CD4-positive, alpha-beta T cell (primary cell): ENCODE measurements at places on chromosomes 11 and 22. TPM values are rescaled to one million over a fixed set of nuclear protein-coding genes. Genes with fewer than 3 reads are reported as not detected.
A peak's percentile ranks its signal among the peaks of the same experiment; 100 is the strongest.

Gene PRG2
- 1.1 TPM for total RNA-seq

Gene UBQLNL
- 0.50 TPM for total RNA-seq

Gene CHST1
- not detected for total RNA-seq

Gene OR52H1
- not detected for total RNA-seq

Gene LRRC56
- total RNA-seq = 2.4 TPM

Gene OR52E8
- not detected for total RNA-seq

Gene ADAMTS15
- 0.08 TPM for total RNA-seq

- no peak overlapping the region for H3K27ac ChIP-seq
- no peak for DNase-seq
- H3K36me3 ChIP-seq = no peaks in the 10 kb centered on the region
Measured at GRCh38 chr11:126438272-126438671, 82.8 kb downstream of the ST3GAL4 start.

GRCh38 chr11:412641-413119 lies 2.1 kb downstream of the SIGIRR start:
- H3K27ac ChIP-seq = peak overlapping the region; percentile 40
- H3K36me3 ChIP-seq = peaks cover 17% of the 10 kb centered on the region
- DNase-seq = no peak
- peak overlapping the region; percentile 96 for H3K4me3 ChIP-seq
- H3K4me1 ChIP-seq = peaks cover 58% of the 10 kb centered on the region

GRCh38 chr11:4093519-4094347 lies 866 bp upstream of the RRM1 start:
- peaks cover 4% of the 10 kb centered on the region for H3K36me3 ChIP-seq
- DNase-seq = no peak
- H3K4me3 ChIP-seq = peak overlapping the region; percentile 93

DNA sequence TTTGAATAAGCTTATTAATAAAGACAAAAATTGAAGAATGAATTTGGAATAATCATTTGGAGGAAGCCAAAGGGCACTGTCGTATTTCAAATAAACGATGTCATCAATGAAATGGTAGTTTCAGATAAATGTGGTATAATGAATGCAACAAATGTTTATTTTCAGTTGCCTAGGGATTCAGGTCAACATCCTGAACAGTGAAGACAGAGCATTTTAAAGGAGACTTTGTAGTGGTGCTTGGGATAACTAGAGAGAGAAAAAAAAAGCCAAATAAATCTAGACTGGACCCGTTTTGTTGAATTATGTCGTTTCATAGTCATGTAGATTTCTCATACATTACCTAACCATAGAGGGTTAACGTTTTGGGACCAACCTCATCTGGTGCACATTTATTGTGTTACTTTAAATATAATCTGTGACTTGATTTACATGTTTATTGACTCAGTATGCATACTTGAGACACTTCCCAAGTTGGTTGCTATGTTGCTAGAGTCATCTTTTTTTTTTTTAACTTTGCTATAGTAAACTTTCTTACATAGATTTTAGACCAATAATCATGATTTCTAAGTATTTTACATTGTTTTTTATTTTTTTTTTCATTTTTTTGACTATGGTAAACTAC lies 111.1 kb downstream of the NCAM1 start:
- no peak overlapping the region for H3K27ac ChIP-seq
- DNase-seq = no peak
- H3K27me3 ChIP-seq = no peaks in the 10 kb centered on the region
- H3K36me3 ChIP-seq = no peaks in the 10 kb centered on the region
- H3K4me3 ChIP-seq = no peak overlapping the region

GRCh38 chr11:129249351-129249750 lies 57.2 kb upstream of the ARHGAP32 start:
- no peaks in the 10 kb centered on the region for H3K27me3 ChIP-seq
- DNase-seq = no peak
- no peaks in the 10 kb centered on the region for H3K4me1 ChIP-seq
- H3K27ac ChIP-seq = no peak overlapping the region
- H3K36me3 ChIP-seq = no peaks in the 10 kb centered on the region

DNA sequence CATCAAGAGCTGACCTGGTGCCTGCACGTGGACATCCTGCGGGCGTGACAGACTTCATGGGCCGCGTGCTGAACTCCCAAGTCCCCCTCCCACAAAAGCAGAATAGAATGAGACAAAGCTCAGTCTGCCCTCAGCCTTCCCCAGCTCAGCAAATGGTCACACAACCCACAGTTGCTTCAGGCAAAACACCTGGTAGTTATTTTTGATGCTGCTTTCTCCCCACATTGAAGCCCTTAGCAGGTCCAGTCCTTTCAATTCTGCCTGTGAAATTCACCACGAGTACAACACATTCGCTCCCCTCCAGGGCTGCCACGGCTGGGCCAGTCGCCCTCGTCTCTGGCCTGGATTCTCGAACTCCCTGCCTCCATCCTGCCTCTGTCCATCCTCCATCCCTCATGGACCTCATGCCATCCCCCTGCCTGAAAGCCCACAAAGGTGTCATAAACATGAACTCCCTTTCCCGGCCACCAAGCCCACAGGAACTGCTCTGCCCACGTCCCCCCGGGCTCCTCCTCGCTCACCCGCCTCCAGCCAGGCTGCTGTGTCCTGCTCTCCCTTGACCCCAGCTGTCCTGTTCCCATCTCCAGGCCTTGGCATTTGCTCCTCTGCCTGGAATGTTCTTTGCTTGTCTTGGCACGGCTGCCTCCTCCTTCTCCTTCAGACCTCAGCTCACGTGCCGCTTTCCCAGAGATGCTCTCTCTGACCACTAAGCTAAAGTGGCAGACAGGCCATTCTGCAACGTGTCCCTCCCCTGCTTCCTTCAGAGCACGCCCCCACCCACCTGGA lies 42.1 kb downstream of the SCUBE1 start:
- no peaks in the 10 kb centered on the region for H3K4me1 ChIP-seq
- no peaks in the 10 kb centered on the region for H3K27me3 ChIP-seq
- no peak overlapping the region for H3K4me3 ChIP-seq

DNA sequence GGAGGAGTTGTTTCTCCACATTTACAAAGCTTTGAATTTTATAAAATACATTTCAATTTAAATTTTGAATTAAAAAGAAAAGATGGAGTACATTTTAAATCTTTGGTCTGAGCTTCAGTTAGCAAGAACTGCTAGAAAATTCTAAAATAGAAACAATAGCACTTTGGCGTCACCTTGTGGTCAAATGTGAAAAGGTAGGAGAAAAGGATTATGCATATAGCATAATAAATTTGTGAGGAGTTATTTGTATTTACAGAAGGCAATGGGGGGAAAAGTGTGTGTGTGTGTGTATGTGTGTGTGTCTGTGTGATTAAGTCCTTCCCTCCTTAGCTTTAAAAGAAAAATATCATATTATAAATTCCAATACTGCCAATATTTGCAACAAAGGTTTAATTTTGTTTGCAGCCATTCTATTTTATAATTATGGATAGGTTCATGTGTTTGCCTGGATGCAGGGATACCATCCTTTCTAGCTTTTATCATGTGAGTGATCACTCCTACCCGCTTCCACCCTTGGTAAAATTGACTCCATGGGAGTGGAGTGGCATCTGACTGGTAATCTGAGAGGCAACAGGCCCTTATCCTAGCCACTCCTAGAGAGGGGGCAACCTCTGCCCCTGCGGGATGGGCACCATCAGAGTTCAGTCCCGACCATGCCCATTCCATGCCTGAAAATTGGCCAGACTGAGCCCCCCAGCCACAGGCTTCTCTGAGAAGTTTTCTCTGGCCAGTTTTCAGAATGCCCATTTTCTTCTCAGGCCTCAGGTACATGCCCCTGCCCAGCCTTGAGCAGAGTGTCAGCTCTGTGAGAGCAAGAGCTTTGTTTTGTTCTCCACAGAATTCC lies 13.6 kb upstream of the LGR4 start:
- no peaks in the 10 kb centered on the region for H3K27me3 ChIP-seq
- no peak for DNase-seq
- no peak overlapping the region for H3K27ac ChIP-seq
- H3K36me3 ChIP-seq = peaks cover 8% of the 10 kb centered on the region
- H3K4me3 ChIP-seq = no peak overlapping the region
- no peaks in the 10 kb centered on the region for H3K4me1 ChIP-seq

GRCh38 chr11:3130269-3131071 lies 34.6 kb downstream of the OSBPL5 start:
- H3K36me3 ChIP-seq = no peaks in the 10 kb centered on the region
- no peak for DNase-seq

GRCh38 chr11:70448983-70449567 lies 50.7 kb downstream of the CTTN start:
- no peaks in the 10 kb centered on the region for H3K36me3 ChIP-seq
- no peak for DNase-seq
- no peak overlapping the region for H3K27ac ChIP-seq
- H3K4me1 ChIP-seq = no peaks in the 10 kb centered on the region
- H3K27me3 ChIP-seq = peaks cover 2% of the 10 kb centered on the region

DNA sequence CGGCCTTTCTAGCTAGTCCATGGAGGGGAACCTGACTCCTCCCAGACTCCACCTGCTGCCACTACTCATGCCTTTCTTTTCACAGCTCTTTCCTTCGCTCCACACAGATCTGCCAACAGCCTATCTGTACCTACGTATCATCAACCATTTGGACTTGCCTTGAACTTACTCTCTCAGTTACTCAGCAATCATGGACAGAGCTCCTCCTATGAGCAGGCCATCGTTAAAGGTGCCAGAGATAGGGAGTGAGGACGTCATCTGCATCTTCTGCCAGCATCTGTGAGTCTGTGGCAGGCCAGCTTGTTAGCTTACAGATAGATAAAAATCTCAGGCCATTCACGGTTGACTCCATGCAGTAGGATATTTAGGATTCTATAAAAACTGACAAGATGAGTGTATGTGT lies 162.9 kb upstream of the ZBED5 start:
- H3K4me1 ChIP-seq = no peaks in the 10 kb centered on the region
- H3K27ac ChIP-seq = no peak overlapping the region
- no peak for DNase-seq
- no peak overlapping the region for H3K4me3 ChIP-seq
- H3K27me3 ChIP-seq = no peaks in the 10 kb centered on the region

DNA sequence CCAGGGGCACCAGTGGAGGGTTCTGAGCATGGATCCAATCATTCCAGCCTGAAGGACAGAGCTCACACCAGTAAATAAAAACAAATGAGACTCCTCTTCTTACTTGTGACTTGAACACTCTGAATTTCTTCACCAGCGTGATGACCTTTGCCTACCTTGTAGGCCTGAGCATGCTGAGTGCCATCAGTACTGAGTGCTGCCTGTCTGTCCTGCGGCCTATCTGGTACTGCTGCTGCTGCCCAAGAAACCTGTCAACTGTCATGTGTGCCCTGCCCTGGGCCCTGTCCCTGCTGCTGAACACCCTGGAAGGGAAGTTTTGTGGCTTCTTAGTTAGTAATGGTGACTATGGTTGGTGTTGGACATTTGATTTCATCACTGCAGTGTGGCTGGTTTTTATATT lies 23.9 kb downstream of the MRGPRX4 start:
- no peaks in the 10 kb centered on the region for H3K4me1 ChIP-seq
- DNase-seq = no peak
- no peak overlapping the region for H3K4me3 ChIP-seq
- H3K36me3 ChIP-seq = no peaks in the 10 kb centered on the region
- no peak overlapping the region for H3K27ac ChIP-seq

DNA sequence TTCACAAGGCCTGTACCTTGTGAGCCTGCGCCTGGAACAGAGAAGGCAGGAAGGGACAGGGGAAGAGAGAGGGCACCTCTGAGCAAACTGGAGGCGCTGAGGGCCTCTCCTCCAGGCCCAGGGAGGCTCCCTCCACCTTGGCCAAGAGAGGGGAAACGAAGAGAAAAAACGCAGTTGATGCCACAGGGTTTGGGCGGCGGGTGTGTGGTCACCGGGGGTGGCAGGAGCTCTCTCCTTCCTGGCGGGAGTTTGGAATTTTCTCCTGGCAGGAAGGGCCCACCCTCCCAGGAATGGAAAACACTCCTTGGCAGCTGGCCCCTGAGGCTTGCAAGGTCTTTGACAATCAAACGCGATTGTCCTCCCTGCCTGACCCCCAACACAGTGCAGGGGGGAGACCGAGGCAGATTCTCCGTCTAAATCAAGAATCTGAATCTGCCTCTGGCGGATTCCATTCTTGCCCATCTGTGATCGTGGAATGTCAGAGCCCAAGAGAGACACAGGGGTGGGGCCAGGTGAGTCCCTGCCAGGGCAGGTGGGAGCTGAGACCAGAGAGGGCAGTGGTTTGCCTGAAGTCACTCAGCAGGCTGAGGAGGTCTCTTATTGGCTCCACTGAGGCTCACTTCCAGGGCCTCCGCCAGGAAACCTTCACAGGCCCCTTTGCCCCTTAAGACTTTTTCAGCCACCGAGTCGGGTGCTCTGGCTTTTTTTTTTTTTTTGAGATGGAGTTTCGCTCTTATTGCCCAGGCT lies 21.0 kb downstream of the RPL3 start:
- no peak overlapping the region for H3K4me3 ChIP-seq
- H3K4me1 ChIP-seq = peaks cover 17% of the 10 kb centered on the region
- H3K27me3 ChIP-seq = peaks cover 7% of the 10 kb centered on the region
- no peaks in the 10 kb centered on the region for H3K36me3 ChIP-seq
- DNase-seq = no peak

- no peaks in the 10 kb centered on the region for H3K27me3 ChIP-seq
- no peak overlapping the region for H3K27ac ChIP-seq
- H3K4me1 ChIP-seq = no peaks in the 10 kb centered on the region
- H3K36me3 ChIP-seq = no peaks in the 10 kb centered on the region
- DNase-seq = no peak
Measured at GRCh38 chr11:1102221-1102971, 27.7 kb downstream of the MUC2 start.
